ENCODE measurements at places on chromosomes 2 and 18.

DNA sequence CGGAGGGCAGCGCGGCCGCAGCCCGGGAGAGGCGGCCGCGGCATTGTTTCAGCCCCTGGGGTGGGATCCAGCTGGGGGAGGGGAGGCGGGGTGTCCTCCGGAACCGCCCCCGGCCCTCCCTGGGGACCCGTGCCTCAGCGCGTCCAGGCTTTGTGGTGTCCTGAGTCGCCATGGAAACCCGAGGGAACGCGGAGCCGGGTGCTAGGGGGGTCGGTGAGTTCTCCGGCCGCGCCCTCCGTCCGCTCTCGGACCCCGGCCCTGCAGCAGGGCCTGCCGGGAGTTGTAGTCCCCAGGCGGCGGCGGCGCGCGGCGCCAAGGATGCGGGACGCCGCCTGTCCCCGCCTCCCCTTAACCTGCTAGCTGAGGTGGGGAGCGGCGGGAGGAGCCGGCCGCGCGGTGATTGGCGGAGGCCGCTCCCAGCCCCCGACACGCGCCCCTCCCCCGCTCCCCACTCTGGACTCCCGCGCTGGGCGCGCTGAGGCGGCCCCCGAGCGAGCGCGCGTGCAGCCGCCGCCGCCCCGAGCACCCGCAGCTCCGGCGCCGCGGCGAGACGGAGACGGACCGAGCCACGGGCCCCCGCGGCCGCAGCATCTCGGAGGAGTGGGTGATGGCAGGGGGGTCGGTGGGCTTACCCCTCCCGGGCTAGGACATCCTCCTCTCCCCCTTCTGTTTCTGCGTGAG is at the start of gene DPYSL5:
TSS of gene DPYSL5 (plus strand) at position 478 of the 681 bp plus-strand sequence. CDS start 50,368 bp downstream, outside the sequence.
- DNase-seq, result no peak

- DNase-seq, result no peak
These were observed 79.3 kb upstream of the IGFBP5 start for GRCh38 chr2:216774620-216775019.

GRCh38 chr2:150339951-150340350 is 147.5 kb downstream of the RND3 start:
- no peak for DNase-seq

DNA sequence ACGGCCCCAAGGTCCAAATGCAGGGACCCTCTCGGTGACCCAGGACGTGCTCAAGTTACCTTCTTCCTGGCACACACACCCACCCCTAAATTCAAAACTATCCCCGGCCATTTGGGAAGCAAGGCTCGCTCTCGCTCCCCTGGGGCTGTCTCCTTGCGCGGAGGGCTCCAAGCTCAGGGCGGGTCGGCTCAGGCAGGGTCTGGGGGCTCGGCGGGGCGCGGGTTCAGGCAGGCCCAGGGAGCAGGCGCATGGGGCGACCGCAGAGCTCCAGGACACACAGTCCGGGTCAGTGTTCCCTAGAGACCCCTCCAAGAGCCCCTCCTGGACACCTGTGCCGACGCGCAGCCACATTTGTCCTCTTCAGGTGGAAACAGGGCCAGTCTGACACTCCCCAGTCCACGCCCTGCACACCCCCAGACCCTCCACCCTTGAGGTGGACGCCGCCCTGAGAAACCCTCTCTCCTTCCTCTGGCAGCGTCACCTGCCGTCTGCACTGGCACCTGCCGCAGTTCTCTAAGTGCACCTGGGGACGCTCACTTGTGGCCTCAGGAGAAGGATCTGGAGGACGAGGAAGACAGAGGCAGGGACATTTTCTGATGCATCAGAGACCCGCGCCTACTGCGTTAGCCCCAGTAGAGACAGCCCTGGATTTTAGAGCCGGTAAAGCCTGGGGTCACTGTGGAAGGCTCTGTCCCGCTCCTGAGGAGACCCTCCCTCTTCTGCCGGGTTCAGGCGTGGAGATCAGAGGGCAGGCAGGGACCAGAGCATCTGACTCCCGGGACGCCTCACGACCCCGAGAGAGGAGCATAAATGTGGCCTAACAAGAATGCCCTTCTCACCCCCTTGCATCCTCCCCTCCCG is 138.8 kb downstream of the TWIST2 start:
- DNase-seq, result no peak

- DNase-seq, result no peak
These were observed 27.4 kb downstream of the PRKCE start for GRCh38 chr2:45678791-45679348.

DNA sequence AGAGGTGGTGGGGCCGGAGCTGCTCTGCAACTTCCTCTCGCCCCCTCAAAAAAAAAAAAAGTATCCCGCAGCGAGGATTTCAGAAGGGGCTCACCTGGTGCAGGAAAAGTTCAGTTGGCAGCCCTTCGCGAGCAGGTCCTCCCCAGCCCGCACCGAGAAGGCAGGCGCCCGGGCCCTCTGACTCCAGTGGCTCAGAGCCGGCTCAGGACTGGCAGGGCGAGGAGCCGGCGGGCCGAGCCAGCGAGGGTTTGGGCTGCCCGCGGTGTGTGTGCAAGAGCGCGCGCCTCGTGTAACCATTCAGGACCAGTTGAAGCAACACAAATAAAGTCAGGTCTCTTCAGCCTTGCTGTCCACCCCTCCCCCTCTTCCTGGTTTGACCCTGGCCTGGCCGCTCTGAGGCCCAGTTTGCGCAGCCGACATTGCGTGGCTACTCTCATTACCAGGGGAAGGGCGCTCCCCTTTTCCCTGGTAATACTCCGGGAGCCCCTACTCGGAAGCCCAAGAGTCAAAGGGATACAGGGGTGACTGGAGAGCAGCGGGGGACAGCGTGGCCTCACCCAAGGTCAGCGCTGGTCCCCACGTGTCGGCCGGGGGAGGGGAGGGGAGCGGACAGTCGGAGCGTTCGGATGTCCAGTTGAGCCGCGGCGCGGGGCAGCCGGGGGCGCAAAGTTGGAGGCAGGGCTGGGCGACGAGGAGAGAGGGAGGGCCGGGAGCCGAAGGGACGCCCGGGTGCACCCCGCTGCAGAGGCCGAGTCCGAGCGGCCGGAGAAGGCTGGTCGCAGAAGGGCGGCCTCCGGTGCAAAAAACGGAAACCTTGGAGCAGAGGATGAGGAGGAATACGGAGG is 12.3 kb downstream of the EN1 start:
- no peak for DNase-seq
